ENCODE measurements at places on chromosomes 13 and 19.

DNA sequence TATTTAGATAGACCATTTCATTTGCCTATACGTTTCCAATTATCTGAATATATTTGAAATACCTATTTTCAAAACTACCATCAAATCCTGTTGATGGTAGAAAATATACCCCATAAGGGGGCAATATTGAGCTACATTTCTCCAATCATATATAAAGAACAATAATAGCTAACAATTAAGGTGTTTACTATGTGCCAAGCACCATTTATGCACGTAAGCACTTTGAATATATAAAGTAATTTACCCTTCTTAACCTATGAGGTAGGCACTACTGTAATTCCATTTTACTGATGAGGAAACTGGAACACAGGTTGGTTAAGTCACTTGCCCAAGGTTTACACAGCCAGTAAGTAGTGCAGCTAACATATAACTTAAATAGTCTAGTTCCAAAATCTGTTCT is 79.2 kb downstream of the UBL3 start:
- DNase-seq: peak; percentile 56

DNA sequence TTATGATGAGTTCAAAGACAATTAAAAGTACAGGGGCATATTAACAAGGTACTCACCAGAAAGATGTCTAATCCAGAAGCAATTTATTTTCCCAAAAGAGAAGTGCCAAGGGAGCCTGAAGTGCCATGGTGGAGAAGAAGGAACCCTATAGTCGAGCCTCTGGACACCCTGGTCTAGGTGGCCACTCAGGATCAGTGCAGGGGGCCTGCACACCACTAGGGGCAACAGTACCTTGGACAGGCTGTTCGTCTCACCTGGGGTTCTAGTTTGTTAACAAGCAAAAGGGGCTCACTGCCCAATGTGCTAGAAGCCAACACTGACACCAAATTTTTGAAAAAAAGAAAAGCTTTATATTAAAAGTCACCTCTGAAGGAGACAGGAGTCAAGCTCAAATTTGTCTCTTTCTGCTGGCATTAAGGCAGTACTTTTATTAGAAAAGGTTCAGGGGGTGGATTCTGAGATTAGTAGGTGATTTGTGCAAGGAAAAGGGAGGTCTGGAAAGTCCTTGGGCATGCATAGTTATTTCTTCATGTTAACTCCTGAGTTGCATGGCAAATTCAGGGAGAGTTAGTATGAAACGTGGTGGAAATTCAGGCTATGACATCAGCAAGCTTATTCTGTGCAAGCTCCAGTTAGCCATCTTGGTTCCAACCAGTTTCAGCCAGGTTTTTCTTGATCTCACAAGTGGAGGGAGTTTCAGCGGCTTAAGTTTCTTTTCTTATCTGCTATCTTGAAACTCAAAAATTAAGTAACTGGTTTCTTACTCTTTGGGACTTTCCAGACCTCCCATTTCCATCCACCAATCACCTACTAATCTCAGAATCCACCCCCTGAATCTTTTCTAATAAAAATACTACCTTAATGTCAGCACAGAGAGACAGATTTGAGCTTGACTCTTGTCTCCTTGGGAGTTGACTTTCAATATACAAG is 884 bp upstream of the CBY2 start:
- DNase-seq: no peak

DNA sequence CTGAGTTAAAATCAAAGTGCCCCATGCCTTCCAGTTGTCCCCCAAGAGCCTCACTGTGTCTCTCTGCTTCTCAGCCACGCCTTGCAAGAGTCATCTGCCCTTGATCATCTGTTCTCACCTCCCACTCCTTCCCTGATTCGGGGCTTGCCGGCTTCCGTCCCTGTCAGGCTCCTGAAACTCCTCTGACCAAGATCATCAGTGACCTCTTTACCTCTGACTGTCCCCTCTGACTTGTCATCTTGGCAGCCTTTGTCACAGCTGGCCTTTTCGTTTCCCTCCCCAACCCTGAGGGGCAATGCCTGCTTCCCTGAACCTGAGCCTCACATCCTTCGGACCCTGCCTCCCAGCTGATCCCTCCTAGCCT is 66.3 kb downstream of the MAP4K1 start:
- DNase-seq: no peak

DNA sequence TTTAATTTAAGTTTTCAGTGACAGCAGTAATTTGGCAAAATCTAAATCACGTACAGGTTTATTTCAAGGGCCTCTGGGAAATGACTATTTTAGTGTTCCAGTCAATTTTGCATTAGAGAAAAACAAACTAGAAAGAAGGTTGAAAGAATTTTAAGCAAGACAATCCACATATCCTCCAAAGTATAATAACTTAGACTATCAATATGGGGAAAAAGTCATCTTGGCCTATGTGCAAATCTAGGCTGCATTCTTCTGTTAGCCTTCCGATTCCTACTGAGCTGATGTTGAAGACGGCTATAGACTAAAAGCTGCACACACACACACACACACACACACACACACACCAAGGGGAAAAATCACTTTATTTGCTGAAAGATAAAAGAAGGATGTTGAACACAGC is 81.3 kb downstream of the SLITRK6 start:
- no peak for DNase-seq

DNA sequence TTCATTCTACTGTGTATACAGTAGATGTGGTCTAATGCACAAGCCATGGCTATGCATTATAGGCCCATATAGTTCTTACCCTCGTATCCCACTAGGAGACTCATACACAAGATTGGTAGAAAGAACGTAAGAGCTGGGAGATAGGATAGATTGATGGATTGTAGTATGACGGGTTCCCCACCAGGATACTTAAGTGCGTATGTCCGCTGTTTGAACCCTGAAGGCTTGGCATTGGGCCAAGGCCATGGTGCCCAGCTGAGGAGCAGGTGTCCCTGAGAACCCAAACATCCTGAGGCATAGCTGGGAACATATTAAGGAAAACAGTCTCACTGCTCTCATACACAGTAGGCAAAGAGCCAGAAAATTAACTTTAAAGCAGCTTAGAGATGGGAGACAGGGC is 617.5 kb upstream of the KLF12 start:
- no peak for DNase-seq

DNA sequence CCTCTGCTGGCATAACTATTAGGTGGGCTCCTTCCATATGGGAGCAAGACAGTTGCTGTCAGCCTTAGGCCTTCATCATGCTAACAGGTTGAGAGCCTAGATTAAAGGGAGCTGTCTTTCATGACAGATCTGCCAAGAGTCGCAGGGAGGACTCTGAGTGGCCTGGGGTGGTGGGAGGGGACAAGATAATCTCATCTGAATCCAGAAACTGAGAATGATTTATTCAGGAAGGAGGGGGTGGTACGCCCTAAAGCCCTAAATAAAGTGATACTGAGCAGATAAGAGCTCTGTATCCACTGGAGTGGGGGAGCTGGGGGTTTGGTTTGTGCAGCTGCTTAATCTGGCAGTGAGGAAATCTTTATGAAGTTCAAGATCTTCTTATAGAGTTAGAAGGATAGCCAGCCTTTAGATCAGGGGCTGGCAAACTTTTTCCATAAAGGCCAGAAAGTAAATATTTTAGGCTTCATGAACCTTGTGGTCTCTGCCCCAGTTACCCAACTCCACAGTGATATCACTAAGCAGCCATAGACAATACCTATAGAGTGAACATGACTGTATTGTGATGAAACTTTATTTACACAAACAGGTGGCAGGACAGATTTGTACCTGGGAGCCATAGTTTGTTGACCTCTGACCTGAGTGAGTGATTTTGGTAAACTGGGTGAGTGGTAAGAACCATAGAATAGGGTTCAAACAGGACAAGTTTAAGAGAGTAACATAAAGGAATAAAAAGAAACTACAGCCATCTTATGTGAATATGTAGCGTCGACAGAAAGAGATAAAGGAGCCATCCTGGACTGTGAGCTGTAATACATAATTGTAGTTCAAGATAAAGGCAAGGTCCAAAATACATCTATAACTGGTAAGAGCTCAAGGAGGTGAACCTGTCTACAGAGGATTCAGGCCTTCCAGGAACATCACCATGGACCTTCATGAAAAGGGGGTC is 9.8 kb upstream of the STK24 start:
- no peak for DNase-seq

GRCh38 chr13:101649488-101650126 is 197.1 kb downstream of the ITGBL1 start:
- peak; percentile 81 for DNase-seq

DNA sequence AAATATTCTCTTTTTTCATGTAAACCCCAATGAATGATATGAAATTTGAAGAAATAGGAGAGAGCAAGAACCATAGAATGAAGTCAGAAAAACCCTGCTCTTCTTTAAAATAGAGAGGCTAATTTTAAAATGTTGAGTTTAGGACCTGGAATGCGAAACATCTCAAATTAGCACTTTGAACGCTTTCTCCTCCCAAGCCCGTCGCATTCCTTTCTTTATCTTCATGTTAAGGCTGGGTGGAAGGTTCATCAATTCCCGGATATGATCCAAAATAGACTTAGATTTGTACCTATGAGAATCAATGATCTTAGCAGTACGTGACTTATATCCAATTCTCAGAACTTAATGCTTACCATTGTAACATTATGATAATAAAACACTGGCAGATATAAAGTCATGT is 24.1 kb upstream of the LGALS16 start:
- no peak for DNase-seq

- peak; percentile 53 for DNase-seq
Measured at GRCh38 chr19:5048727-5049553, 80.0 kb downstream of the KDM4B start.

GRCh38 chr19:814152-815078 is 7.3 kb downstream of the PLPPR3 start:
- no peak for DNase-seq

- DNase-seq: no peak
Measured at GRCh38 chr13:54913668-54914067, 1885.1 kb downstream of the OLFM4 start.

- no peak for DNase-seq
Measured at GRCh38 chr13:96068729-96069128, 15.5 kb upstream of the UGGT2 start.

DNA sequence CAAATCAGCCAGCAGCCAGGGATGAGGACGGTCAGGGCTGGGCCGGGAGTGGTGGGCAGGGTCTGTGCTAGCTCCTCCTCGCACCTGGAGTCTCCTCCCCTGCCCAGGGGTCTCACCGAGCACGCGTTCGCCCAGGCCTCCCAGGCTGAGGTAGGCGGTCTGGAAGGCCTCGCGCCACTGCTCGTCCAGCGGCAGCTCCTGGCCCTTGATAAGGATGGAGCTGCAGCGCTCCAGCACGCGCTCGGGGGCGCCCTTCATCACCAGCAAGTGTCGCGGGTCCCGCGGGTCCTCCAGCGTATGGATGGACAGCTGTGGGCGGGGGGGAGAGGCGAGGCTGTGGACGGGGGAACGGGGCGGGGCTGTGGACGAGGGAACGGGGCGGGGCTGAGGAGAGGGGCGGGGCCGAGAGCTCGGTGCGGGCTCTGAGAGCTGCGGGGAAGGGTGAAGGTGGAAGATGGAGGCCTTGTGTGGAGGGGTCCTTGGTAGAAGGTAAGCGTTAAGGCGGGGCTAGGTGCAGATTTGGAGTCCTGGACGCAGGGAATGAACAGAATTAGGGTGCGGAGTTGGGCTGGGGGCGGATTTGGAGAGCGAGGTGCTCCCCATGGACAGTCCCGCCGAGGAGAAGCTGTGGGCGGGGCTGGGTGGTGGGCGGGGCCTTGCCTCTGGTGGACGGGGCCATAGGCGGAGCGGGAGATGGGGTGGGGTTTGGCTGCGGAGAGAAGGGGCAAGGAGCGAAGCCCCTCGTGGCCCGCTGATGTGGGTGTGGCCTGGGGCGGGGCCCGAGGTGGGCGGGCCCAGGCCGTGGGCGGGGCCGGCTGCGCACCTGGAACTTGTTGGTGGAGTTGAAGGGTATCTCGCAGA is 5.7 kb downstream of the ATP4A start:
- DNase-seq: peak; percentile 48

- DNase-seq: peak; percentile 30
Measured at GRCh38 chr13:94416454-94417080, 62.9 kb downstream of the DCT start.

- DNase-seq: no peak
Measured at GRCh38 chr13:113851826-113852535, 11.9 kb downstream of the GAS6 start.

- DNase-seq: no peak
Measured at GRCh38 chr19:45876161-45876410, 9.9 kb downstream of the IRF2BP1 start.

DNA sequence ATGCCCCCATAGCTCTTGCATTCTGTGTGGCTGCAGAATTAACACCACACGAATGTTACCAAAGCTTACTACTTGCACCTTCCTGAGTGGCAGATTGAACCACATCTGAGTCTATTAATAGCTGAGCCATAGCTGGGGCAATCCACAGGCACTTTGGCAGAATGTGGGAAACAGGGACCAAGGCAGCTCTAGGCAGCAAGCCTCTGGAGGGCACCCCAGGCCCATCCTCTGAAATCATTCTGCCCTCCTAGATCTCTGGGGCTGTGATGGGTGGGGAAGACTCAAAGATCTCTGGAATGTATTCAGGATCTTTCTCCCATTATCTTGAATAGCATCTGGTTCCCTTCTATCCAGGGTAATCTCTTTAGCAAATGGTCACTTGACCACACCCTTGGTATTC is 139.3 kb downstream of the TNFRSF19 start:
- DNase-seq: no peak

- DNase-seq: no peak
Measured at GRCh38 chr19:12873891-12874745, 7.1 kb downstream of the DNASE2 start.

DNA sequence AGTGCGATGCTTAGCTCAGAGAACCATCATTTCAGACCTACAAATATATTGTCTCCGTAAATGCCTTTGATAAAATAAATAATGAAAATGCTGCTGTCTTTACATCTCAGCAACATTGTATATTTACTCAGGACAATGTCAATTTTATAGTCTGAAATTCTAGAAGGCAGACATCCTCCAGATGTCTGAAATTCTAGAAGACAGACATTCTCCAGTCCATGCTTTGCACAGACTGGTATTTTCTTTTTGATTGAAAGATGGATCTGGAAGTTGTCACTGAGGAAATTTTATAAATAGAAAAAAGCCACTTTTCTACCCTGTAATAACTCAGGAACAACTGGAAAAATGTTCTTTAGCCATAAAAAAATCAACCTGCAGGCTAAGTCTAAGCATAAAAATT is 2293.3 kb downstream of the PCDH9 start:
- DNase-seq: no peak

GRCh38 chr19:17751103-17751911 is at the start of gene FCHO1:
Gene FCHO1 (plus strand): TSS chr19:17751477. CDS start chr19:17755165, 3,688 bp downstream.
- no peak for DNase-seq

DNA sequence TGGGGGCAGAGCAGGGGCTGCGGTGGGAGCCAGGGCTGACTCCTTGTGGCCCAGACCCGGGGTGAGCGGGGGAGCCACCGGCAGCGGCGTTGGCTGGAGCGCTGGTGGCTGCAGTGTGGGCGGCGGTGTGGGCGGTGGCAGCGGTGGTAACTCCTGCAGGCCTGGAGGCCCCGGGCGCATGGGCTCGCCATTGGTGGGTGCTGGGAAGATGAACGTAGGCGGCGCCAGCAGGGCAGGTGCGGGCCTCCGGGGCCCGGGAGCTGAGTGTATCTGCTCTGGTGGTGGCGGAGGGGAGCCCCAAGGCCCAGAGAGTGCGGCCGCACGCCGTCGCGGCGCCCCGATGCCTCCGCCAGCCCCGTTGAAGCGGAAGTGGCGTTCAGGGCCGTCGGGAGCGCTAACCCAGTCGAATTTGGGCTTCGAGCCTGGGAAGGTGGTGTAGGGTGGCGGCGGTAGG is 2.0 kb downstream of the GGN start:
- no peak for DNase-seq
